ENCODE measurements at places on chromosomes 7 and 10.

- no peak for DNase-seq
Observed at GRCh38 chr10:101221963-101222531, 7.2 kb downstream of the LBX1 start.

- peak; percentile 61 for DNase-seq
Observed at GRCh38 chr7:50792342-50793119, 9.8 kb upstream of the GRB10 start.

GRCh38 chr7:43123457-43123856 lies 11.0 kb downstream of the HECW1 start:
- no peak for DNase-seq

GRCh38 chr10:118026936-118027335 lies 19.8 kb downstream of the RAB11FIP2 start:
- no peak for DNase-seq

- DNase-seq = no peak
Observed at GRCh38 chr10:21399392-21400035, 126.0 kb downstream of the SKIDA1 start.

DNA sequence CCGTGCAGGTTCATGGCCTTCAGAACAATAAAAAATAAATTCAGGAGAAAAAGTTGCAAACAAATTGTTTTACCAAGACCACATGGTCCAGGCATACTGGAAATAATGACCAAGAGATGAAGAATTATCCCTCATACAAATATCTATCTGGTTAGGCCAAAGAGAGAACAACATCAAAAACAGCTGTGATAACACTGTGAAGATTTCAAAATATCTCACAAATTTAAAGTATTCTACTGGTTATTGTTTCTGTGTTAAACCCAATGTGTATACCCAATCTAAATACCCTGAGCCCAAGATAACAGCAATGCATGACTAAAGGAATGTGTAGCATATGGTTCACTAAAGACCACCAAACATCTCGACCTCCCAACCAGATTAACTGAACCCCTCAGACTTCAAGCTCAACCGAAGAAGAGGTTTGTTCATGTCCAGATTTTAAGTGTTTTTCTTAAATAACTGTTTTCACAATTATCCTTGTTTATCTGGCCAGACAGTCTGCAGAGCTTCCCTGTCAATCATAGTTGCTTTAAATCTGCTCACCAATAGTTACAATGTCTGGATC lies 10.9 kb downstream of the OR9A2 start:
- DNase-seq = no peak

GRCh38 chr7:129055294-129055816 lies 444 bp upstream of the TNPO3 start:
- no peak for DNase-seq

DNA sequence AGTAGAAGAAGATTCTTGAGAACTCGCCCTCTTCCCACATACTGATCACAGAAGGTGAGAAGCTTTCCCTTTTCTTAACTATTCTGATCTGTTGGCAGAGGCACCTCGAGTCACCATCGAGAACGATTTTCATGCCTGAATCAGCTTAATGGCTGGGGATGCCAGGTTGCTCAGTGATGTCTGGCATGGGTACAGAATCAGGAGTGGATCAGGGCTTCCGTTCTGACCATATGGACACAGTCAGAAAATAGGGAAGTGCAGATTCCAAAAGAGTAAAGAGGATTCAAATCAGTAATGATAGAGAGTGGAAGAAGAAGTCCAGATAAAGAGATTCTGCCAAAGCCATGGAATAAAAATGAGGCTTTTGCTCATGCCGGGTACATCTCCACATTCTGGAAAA lies 52.0 kb upstream of the GRB10 start:
- DNase-seq = no peak

DNA sequence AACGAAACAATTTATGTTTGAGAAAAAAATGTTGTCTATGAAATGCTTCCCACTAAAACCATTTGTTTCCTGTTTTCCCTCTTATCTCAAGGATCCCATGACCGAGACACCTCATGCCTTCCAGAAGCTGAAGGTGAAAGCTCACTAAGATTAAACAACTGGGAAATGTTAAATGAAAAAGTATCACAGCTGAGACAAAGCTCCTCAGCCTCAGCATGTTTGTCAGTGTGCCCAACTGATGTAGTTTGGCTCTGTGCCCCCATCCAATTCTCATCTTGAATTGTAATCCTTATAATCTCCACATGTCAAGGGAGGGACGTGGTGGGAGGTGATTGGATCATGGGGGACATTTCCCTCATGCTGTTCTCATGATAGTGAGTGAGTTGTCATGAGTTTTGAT lies 327.3 kb downstream of the HTR7 start:
- DNase-seq = no peak

GRCh38 chr7:135231686-135232085 lies 2.0 kb upstream of the STRA8 start:
- no peak for DNase-seq

DNA sequence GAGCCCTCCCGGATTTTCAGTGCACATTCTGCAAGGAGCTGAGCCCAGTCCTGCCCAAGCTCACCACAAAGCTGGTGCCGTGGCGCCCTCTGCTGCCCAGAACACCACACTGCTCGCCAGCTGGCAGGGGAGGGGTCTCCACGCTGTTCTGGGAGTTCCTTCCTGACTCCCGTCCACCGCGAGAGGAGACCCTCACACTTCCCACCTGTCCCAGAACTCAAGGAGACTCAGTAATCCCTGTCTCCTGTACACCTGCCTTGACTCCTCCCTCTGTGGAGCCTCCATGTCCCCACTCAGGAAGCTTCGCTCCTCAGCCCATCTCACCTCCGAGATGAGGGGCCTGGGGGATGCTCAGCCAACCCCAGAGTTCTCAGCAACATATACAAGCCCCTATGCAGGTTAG lies 11.3 kb downstream of the C10orf105 start:
- DNase-seq = peak; percentile 31

- DNase-seq = no peak
Observed at GRCh38 chr10:51503378-51503777, 196.0 kb downstream of the CSTF2T start.

- no peak for DNase-seq
Observed at GRCh38 chr7:27053153-27053552, 42.6 kb downstream of the HOXA1 start.

GRCh38 chr10:79980711-79981110 lies 31.8 kb upstream of the SFTPD start:
- DNase-seq = no peak

GRCh38 chr10:59655309-59655708 lies 54.3 kb downstream of the SLC16A9 start:
- DNase-seq = no peak

- no peak for DNase-seq
Observed at GRCh38 chr7:33998476-33998875, 93.1 kb downstream of the BMPER start.

DNA sequence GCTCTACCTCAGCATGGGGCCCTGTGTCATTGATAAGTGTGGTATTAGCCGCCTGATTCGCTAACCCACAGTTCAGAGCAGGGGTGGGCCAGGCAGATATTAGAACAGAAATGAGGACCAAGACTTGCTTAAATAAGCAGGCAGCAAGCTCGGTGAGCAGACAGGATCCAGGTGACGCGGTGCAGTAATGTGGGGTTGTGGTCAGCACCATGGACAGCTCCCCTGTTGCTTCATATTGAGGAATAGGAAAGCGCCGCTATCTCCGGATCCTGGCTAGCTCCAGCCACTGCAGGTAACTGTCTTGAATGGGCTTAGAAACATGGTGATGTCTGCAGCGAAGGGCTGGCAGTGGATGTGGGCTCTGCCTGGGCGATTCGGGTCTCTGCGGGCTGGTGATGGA lies 51.3 kb upstream of the GPR26 start:
- DNase-seq = peak; percentile 39

DNA sequence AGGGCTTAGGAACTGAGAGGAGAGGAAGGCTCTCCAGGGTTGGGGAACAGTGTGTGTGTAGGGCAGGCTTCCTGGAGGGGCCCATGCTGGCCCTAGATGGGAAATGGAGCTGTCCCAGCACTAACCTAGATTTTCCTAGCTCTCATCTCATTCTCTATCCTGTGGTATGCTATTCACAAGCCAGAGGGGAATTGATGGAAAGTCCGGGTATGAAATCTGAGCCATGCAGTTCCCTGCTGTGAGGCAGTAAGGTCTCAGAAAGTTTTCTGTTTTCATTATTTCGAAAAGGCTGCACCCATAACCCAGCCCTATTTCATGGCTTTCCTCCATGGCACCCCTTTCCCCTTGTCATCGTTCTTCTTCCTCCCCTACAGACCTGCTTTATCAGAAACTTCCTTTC lies 220.3 kb downstream of the RPS24 start:
- DNase-seq = no peak

DNA sequence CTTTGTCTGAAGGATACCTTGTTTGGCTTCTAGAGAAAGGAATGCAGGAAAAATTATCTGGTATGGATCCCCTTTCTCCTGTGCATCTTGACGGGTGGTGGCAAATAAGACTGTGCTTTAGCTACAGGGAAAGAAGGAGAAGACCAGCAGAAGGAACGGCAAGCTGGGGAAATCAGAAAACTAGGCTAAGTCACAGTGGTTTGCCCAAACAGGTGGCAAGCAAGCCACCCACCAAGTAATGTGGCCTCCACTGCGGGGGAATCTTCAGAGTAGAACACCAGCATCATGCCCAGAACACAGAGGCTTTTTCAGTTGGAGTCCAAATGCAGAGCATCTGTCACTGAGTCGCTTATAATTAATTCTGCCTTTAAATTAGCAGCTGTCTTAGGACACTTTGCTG lies 282.8 kb downstream of the PHF14 start:
- DNase-seq = no peak

- DNase-seq = no peak
Observed at GRCh38 chr7:37320140-37320847, 128.4 kb downstream of the ELMO1 start.

DNA sequence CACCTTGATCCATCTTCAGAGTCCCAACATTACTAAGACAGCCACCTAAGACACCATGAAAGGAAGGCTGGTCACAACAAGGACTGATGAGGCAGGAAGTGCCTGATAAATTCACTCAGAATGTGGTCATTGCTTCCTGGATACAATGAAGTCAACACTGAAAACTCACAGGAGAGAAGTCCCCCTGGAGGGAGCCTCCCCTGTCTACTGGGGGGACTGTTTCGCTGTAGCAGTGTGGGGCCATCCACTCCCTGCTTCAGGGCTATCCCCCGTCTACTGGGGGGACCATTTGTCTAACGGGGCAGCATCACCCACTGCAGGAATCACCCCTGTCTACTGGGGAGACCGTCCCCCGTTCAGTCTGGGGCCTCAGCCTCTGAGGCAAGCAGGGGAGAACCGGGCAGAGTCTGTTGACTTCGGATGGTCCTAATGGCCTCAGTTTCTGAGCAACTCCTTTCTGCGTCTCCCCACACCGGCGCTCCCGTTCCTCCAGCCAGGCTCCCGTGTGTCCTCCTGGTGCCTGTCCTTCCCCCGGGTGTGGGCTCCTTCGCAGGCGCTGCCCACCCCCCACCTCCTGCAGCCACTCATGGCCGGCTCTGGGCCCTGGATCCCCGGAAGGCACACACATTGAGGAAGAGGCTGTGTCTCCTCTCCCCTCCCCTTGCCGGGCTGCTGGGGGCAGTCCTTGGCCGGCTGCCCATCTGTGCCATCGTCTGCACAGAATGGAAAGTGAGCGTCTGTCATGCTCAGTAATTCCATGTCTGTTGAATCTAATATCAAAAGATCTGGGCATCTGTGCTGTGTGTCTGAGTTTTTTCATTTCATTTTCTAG lies 59.9 kb upstream of the DNAJB6 start:
- peak; percentile 24 for DNase-seq

DNA sequence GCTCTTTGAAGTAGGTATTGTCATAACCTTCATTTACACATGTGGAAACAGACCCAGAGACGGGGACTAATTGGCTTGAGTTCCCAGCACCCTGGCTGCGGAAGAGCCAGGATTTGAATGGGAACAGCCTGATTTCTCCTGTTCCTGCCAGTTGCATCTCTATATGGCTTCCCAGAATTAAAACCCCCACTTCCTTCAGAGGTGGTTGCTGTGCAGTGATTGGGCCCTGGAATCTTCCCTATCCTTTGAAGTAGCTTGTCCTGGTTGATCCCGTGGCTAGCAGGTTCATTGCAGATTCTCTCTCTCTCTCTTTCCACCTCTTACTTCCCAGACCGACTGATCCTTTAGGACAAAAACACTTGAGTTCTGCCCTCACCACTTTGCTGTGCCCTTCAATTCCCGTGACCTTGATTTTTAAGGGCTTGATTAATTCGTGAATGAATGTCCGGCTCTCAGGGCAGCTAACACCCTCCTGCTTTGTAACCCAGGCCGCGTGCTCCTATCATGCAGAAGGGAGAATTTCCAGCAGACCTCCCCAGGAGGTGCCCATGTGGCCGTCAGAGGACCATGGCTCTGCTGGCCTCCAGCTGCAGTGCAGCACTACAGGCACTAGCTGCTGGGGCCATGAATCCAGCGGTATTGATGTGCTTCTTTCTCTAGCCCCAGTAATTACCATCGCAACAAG lies 120.6 kb upstream of the AGK start:
- no peak for DNase-seq

- DNase-seq = no peak
Observed at GRCh38 chr7:70752794-70753241, 379.1 kb upstream of the GALNT17 start.

- DNase-seq = no peak
Observed at GRCh38 chr7:39086638-39087360, 109.1 kb downstream of the POU6F2 start.

GRCh38 chr7:110898516-110898915 lies 192.4 kb upstream of the LRRN3 start:
- no peak for DNase-seq

DNA sequence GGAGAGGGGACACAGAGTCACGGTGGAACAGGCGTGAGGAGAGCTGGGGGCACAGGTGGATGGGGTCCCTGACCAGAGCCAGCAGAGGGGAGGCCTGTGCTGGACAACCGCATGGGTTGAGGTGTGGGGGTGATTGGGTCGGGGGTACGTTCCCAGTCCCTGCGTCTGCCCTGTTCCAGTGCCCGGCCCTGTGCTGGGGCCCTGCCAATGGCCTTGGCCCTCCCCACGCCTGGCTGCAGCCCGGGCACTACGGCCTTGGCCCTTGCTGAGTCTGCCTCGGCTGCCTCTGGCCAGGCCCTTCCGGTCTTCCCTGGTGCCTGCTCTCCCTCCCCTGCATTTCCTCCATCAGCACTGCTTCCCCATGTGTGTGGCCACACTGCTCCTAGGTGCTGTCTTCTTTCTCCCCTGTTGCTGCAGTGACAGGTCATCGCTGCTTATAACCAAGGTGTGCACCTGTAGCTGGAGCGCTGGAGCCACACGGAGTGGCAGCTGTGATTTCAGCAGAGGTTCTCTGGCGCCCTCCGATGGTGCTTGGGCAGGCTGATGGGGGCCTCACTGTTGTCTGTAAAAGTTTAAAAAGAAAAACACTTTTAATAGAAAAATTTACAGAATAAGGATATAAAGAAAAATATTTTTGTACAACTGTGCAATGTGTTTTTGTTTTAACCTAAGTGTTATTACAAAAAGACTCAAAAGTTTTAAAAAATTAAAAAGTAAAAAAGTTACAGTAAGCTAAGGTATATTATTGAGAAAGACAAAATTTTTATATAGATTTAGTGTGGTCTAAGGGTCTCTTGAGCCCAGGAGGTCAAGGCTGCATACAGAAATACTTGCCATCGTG lies 45.2 kb upstream of the BHLHA15 start:
- DNase-seq = no peak

Measured in MV-4-11 (cell line).